ENCODE measurements at places on chromosomes 12 and 14.

GRCh38 chr12:120737557-120738251 is 12.1 kb downstream of the ACADS start:
- DNase-seq, result no peak

DNA sequence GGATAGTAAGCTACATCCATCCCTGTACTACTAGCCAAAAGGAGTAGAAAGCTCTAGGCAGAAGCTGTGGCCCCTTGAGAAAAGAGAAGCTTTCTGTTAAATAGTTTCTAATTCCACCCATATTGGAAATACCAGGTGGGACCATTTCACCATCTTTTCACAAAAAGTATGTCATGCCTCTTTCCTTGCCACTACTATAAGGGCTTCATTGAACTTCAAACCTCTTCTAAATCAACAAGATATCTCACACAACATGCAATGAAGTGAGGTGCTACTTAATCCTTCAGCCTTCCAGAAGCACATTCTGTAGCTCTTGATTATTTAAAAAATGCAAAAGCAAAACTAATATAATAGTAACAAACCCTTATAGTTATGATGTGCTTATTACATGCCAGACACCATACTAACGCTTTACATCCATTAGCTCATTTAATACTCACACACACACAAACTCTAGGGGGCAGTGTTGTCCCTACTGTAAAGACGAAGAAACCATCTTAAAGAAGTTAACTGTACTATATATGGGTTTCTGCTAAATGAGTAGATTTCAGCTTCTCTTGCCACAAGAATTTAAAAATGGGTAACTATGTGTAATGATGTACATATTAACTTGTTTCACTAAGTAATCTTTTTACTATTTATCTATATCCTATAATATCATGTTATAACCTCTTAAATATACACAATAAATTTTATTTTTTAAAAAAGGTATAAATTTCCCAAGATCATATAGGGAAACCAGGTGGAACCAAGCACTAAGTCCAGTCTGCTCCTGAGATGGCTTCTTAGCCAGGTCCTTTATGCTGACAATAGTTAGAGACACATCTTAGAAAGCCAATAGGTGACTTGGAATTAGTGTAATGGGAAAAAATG is 124.4 kb downstream of the RPS29 start:
- DNase-seq, result no peak

GRCh38 chr14:93778856-93779629 is 9.2 kb downstream of the PRIMA1 start:
- no peak for DNase-seq

DNA sequence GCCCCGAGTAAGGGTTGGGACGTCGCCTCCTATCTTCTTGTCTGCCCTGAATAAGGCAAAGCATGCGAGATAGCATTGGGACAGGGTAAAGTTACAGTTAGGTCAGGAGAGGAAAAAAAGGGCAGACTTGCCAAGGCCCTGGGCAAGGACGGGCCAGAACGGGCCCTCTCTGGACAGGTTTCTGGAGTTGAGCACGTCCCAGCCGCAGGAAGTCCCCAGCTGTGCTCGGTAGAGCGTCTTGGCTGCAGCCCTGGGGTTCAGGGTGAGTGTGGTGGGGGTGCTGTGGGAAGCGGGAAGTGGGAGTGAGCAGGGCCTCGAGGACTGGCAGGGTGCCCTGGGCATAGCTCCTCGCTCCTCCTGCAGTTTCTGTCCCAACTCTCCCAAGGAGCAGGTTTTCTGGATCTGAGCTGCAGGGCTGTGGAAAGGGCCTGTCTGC is 5.4 kb downstream of the RPS6KL1 start:
- DNase-seq, result no peak

DNA sequence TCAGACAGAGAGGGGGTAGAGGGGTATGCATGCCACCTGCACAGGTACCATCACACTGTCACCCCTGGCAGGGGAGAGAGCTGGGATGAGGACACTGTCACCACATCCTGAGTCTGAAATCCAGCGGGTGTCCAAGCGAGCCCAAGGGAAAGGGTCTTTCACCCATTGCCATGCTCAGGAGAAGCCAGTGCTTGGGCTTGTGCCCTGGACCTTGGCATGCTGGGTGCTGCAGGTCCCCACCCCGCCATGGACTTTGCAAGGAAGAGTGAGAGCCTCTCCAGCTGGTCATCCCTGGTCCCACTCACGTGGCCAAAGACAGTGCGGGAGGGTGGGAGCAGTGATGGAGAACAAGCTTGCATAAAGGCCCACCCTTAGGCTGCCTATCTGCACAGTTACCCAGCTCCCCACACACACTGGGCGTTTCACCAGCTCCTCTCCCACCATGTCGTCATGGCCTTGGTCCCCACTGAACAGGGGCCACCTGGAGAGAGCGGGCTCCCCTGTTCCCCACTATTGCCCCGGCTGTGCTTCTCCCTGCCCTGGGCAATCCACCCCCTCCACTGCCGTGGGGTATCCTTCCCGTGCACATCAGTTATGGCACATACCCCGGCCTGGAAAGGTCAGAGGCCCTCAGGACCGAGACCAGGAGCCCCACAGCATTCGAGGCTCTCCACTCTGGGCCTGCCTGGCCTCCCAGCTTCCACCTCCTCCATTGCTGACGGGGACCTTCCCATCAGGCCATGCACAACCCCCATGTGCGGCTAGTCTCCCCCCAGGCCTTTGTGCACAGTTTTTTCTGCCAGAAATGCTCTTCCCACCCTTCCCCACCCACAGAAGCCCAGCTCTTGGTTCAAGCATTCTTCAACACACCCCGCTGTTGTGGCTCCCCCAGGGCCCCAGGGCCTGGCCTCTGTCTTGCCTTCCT is 58.6 kb upstream of the BCL11B start:
- no peak for DNase-seq

DNA sequence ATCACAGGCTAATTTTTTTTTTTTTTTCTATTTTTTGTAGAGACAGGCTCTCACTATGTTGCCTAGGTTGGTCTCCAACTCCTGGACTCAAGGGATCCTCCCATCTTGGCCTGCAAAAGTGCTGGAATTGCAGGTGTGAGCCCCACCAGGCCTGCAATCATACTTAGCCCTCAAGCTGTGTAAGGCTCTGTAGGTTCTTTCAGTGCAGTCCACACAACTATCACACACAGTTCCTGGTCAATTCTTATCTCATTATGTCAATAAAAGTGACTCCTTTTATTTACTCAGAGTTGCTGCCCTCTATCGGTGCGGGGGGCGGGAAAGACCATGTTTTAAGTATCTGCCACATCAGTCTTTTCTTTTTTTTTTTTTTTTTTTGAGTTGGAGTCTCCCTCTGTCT is 29.0 kb downstream of the SLC2A3 start:
- no peak for DNase-seq

GRCh38 chr12:124923905-124924734 is 9.7 kb upstream of the UBC start:
- no peak for DNase-seq

- DNase-seq, result no peak
Observed at GRCh38 chr12:105740970-105741725, 397.6 kb downstream of the NUAK1 start.

- DNase-seq, result no peak
Observed at GRCh38 chr12:29730481-29730880, 53.3 kb downstream of the TMTC1 start.

DNA sequence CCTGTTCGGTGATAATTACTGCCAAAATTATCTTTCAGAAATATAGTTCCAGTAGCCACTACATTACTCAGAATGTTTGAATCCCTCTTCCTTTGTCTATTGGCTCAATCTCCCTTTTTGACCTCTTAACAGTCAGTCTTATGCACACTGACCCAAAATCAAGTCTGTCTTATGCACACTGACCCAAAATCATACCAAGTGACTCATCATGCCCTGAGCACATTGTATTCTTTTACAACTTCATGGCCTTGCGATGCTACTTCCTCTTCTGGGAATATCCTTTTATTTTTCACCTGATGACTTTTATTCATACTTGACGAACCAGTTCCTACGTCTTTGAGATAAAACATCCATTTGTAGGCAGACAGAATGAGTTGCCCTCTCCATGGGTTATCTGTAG is 182.3 kb downstream of the NPAS3 start:
- no peak for DNase-seq

GRCh38 chr14:56874375-56874774 is 64.1 kb upstream of the OTX2 start:
- DNase-seq, result no peak

- DNase-seq, result no peak
Observed at GRCh38 chr12:124397807-124398577, 103.1 kb downstream of the RFLNA start.

GRCh38 chr14:34103176-34103575 is 152.3 kb upstream of the EGLN3 start:
- DNase-seq, result no peak

DNA sequence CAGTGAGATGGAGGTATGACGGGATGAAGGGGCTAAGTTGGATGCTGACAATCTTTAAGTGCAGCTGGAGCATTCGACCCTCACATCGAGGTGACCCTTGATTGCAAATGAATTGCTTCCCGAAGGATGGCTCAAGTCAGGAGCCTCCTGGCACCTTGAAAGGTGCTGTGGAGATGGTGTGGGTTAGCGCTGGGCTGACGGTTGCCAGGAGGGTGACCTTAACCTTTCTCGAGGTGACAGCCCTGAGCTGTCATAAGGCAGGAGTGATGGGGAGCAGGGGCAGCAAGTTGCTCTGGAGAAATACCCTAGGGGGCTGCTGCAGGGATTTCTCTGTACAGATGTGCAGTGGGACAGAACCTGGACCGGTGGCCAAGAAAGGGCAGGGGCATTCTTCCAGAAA is 122.8 kb downstream of the CRACR2A start:
- DNase-seq, result no peak

GRCh38 chr12:3091038-3091319 is 13.8 kb downstream of the TSPAN9 start:
- no peak for DNase-seq

GRCh38 chr14:61461808-61462275 is 140.5 kb downstream of the PRKCH start:
- DNase-seq, result no peak

DNA sequence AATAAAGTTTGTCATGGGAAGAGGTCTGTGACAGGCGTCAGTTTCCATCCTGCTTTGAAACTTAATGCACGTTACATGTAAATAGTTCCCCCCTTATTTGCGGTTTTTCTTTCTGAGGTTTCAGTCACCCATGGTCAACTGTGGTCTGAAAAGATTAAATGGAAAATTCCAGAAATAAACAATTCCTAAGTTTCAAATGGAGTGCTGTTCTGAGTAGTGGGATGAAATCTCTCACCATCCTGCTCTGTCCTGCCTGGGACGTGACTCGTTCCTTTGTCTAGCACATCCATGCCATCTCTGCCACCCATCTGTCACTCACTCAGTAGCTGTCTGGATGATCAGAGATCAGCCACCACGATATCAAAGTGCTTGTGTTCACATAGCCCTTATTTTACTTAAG is 51.3 kb upstream of the DICER1 start:
- no peak for DNase-seq

- DNase-seq, result no peak
Observed at GRCh38 chr14:98233656-98234055, 1038.3 kb downstream of the BCL11B start.

DNA sequence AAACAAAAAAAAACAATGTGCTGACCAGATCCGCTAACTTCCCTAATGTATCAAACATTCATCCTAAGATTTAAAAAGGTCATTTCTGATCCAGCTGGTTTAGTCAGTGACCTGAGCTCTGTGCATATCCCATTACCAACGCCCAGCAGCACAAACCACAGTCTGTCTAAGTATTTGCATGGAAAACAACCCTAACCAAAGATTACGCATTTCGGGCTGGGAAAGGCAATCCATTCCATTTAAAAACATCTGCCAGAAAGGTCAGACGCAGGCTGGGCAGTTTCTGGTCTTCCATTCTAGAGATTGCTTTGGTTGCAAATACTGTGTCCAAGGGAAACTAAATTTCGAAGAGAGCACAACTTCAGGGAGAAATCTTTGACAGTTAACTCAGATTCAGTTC is 234.9 kb downstream of the FLRT2 start:
- DNase-seq, result no peak

DNA sequence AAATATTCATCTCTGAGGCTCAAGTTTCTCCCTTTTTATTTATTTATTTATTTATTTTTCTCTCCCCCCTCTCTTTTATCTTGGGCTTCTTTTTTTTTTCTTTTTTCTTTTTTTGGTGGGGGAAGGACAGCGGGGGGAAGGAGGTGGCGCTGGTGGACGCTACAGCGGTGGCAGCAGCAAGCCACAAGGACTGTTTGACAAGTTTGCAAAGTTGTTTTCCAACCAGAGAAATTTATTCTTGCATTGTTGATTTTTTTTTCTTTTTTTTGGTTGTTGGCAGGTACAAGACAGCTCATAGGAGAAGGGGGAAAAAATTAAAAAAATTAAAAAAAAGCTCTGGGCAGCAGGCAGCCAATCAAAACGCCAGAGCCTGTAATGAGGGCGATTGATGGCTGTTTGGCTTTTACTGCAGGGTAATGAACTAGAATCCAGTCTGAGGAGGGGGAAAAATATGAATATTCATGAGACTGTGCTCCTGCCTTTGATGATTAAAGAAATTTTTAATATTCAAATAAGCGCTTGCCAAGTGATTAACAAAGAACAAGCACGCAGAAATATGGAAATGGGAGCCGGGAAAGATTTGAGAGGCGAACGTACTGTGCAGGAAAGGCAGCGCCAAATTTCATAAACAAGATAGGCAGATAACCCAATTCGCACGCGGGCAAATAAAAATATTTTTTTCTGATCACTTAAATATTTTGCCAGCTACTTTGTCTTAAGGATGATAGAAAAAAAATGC is 36.2 kb downstream of the BCL11B start:
- no peak for DNase-seq

- no peak for DNase-seq
Observed at GRCh38 chr12:55957106-55957859, 8.6 kb downstream of the PMEL start.

GRCh38 chr12:138898-139534 is 72.4 kb downstream of the IQSEC3 start:
- no peak for DNase-seq

GRCh38 chr12:75721796-75722195 is 210.4 kb upstream of the KRR1 start:
- no peak for DNase-seq

GRCh38 chr12:32270818-32271710 is 128.3 kb upstream of the FGD4 start:
- DNase-seq, result no peak

DNA sequence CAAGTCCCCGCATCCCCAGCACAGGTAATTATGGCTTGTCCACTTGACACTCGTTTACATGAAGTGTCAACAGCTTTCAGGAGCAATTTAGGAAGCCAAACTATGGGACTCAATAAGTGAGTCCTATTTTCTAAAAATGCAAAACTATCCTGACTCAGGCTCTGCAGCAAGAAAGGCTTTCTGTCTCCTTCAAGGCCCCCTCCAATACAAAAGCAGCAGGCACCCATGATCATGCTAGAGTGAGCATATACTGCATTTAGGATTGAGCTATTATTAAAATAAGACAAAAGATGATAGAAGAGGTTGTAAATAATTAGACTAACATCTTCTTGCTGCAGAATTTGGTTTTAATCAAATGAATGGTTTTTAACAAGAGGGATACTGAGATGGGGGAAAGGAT is 3.2 kb downstream of the SIX6 start:
- DNase-seq, result no peak

All from activated effector memory CD4-positive, alpha-beta T cell treated with Interleukin-2 at 50 U/mL for 16 hours (primary cell).